Articular chondrocyte of knee joint (primary cell): ENCODE measurements at places on chromosomes 11 and 22. TPM values are rescaled to one million over a fixed set of nuclear protein-coding genes. Genes with fewer than 3 reads are reported as not detected.

Gene AGBL2
- total RNA-seq, result 0.78 and 0.97 TPM in 2 replicates

Gene GLYATL1B
- total RNA-seq, result not detected in 2 replicates

Gene LINC01488
- total RNA-seq, result not detected in 2 replicates

Gene MOGAT2
- total RNA-seq, result 0.13 TPM in 1 of 2 replicates, not detected in the other

Gene PAAF1
- 10.7 and 12.9 TPM in 2 replicates for total RNA-seq

Gene HTATIP2
- total RNA-seq, result 27.2 and 54.9 TPM in 2 replicates

Gene CDHR5
- total RNA-seq, result not detected in 2 replicates

Gene AQP11
- 0.78 and 1.2 TPM in 2 replicates for total RNA-seq

Gene GAS2L1
- total RNA-seq, result 8.0 and 9.2 TPM in 2 replicates

Gene MUC15
- total RNA-seq, result not detected in 2 replicates

Gene TLCD5
- total RNA-seq, result 12.2 and 13.9 TPM in 2 replicates

Gene TMEM121B
- 0.11 and 0.13 TPM in 2 replicates for total RNA-seq

Gene ZNF280B
- 1.5 and 1.6 TPM in 2 replicates for total RNA-seq

Gene LMO2
- 0.65 and 1.7 TPM in 2 replicates for total RNA-seq
